ENCODE measurements at places on chromosomes 4 and X.

DNA sequence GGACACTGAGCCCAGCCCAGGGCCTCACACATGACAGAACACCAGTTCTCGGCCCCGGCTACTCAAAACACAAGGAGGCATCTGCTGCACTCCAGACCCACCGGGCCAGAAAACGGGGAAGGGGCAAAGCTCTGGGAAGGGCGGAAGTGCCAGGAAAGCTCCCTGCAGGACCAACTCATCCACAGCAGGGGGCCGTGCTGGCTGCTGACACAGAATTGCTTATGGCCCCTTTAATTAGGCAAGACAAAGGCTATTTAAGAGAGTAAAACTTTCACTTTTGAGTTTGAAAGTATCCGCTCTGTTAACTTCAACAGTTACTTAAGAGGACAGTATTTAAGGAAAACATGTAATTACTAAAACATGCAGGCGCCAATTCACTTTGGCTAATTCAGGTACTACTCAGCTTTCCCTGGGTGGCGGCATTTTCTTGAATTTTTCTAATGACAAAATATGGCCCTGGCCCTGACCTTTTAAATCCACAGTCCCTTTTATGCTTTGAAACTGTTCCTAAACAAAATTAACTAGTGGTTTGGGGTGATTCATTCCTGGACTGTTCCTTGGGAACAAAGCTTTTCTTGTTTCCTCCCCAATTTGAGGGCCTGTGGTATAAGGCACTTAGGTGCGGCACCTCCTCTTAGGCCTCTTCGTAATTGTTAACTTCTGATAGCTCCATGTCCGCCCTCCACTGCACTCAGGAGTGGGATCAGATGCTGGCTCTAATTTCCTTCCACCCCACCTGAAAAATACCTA is 40.4 kb downstream of the NSG1 start:
- no peak for DNase-seq

DNA sequence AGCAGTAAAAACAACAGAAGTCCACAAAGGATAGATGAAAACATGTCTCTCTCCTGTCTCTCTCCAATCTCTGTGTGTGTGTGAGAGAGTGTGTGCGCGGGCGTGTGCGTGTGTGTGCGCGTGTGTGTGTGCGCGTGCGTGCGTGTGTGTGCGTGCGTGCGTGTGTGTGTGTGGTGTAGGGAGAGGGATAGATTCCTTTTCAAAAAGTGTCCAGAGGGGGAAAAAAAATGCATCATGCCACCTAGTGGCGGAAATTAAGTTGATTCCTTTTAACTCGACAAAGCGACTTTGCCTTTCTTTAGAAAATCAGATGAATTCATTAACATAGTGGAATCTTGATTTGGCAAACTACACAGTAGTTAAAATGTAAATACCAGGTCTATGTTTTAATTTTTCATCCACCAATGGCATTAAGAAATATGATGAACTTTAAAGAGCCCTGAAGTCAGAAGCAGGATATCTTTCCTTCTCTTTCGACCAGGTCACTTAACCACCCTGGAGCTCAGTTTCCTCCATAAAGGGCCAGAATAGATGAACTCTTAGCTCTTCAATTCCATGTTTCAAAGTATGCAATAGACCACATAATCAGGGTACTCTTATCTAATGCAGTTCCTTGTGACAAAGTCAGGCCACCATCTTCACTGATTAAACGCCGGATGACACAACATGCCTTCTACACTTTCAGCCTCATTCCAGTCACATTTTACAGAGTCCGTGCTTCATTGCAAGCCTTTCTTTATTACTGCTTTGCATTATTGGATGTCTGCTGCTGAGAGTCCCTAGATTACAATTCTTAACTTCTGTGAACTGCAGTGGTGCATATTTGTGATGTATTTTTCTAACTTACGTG is 162.8 kb downstream of the FBXO8 start:
- DNase-seq = peak; percentile 45

DNA sequence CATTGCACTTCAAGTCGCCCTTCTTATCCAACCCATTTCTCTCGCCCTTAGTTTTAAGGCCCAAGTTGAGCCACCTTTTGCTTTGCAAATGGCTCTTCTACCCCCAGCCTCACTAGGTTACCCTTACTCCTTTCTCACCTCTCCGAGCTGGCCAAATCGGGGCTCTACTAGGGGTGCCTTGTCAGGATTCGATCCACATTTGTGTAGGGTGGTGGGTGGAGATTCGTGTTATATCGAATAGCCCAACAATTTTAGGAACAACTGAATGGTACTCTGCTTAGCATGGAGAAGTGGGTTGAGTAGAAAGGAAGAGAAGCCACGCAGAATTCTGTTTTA is 3.5 kb downstream of the SLIT2 start:
- no peak for DNase-seq

DNA sequence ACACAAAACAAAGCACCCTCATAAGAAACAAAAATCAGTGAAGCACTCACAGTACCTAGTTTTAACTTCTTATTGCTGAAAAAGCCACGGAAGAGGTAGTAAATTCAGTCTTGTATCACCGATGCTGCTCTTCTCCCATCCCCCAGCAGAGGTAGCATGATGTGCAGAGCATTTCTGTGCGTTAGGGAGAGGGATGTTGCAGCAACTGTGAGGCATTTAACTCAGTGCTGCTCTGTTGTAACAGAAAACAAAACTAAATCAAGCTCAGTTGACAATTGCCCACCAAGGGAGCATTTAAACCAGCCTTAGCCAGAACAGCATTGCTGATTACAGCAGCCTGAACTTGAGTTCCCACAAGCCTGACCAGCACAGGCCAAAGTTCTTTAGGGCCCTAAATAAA is 1279.7 kb upstream of the ADGRL3 start:
- no peak for DNase-seq

DNA sequence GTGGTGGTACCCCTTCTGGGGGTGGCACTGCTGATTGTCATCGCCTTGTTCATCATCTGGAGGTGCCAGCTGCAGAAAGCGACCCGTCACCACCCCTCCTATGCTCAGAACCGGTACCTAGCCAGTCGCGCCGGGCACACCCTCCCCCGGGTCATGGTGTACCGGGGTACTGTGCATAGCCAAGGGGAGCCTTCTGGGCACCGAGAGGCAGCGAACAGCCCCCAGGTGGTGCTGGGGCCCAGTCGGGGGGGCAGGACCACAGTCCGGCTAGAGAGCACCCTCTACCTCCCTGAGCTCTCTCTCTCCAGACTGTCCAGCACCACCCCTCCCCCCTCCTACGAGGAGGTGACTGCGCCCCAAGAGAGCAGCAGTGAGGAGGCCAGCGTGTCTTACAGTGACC is 5.3 kb downstream of the PRRG3 start:
- no peak for DNase-seq

GRCh38 chr4:150302553-150302952 is 224.3 kb downstream of the DCLK2 start:
- DNase-seq = no peak

- no peak for DNase-seq
Observed at GRCh38 chrX:26653050-26653449, 437.1 kb downstream of the MAGEB5 start.

- DNase-seq = no peak
Observed at GRCh38 chr4:68180849-68181526, 51.3 kb upstream of the TMPRSS11F start.

DNA sequence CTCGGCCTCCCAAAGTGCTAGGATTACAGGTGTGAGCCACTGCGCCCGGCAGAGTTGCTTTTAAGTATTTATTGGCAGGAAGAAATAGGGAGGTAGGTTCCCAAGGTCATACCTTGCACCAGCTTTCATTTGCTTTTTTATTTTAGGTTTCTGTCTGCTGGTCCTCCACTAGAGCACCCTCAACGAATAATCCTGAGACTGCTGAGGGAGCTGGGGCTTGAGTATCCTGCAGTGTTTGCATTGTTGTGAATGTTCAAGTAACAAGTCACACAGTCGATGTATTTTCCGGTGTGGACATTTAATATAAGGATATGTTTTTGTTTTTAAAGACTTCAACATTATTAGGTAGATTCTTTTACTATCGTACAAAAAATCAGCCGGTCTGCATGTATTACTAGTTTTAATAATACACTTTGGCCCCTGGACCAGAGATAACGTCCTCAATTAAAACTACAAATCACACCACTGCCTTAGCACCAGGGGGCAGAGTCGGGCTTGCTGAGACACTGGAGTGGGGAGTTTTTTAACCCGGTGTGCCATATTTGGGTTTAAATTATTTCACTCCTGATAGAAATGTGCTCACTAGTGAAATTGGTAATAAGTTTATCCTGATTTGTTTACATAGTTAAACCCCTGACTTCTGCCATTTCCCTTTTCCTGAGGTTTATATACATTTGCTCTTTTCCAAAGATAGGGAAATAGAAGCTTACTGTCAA is 11.6 kb downstream of the SMIM20 start:
- DNase-seq = peak; percentile 45

DNA sequence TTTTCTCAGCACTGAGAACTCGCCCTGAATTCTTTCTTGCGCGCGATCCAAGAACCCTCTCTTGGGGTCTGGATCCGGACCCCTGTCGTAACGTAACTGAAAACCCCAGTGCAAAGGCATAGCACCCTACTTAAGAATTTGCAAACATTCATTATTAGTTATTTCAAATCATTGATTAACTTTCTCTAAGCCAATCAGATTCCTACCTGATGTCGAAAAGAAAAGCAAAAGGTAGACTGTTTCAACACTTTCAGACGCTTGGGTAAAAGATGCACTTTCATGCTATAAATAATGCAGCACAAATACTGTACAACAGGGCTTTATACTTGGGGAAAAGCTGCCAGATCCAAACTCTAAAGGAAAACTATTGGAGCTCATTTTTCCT is 817 bp upstream of the WDR19 start:
- no peak for DNase-seq

DNA sequence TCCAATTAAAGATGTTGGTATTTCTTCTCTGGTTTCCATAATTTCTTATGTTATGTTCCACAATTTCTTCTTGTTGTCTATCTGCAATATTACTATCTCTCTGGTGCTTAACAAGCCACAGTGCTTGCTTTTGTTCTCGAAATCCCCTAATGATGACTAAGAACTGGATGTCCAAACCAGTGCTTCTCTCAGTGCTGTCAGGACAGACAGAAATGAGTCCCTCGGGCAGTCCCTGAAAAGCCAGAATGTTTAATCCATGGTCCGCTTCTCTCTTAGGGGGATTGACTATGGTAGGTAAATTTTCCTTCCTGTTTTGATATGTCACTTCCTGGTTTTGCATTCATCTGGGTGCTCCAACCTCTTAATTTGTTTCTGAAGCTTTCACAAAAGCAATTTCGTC is 321.6 kb upstream of the PCDH10 start:
- no peak for DNase-seq

DNA sequence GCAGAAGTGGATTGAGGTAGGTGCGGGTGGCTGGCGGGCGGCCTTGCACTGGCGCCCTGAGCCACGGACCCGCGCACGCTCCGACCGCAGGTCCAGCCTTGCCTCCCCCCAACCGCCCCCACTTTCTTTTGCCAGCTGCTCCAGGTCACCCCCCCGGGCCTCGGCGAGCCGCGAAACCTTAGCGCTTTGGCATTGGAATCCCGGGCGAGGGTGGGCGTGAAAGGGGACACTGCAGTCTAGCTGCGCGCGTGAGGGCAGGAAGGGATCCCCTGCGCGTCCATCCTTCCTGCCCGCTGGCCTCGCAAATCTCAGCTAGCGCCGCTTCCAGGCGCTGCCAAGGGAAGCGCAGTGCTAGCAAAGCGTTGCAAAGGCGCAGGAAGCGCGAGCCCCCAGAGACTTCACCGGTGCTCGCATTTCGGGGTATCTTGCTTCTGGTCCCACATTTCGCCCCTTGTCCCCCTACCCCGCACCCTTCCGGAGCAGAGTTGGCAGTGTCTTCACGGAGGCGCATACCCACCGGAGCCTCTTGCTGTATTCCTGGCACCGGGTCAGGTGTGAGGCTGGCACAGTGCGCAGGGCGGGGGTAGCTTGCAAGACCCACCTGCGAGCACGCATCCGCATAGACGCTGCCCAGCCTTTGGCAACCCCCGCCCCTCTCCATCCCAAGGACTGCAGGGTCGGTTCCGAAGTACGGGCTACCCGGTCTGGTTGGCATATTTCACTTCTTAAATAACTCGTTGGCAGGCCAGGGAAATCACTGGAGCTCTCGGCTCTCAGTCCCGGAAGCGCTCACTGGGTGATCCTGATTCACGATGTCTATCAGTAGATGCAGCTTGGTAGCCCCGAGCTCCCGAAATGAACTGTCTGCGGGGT is 104.4 kb downstream of the UCHL1 start:
- peak; percentile 67 for DNase-seq

DNA sequence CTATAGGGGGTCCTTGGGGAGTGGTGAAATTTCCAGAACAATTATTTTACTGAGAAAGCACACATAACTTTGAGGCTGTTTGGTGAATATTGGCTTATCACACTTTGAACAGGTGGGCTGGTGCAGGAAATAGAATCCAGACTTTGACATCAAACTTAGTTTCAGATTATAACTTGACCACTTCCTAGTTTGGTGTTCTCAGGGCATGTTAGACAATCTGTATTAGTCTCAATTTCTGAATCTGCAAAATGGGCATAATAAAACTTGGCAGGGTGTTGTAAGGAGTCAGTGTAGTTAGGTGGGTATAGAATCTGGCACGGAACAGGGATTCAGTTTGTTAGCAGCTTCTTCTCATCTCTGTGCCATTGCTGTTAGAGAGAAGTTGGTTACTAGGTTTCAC is 43.3 kb upstream of the MBNL3 start:
- no peak for DNase-seq

DNA sequence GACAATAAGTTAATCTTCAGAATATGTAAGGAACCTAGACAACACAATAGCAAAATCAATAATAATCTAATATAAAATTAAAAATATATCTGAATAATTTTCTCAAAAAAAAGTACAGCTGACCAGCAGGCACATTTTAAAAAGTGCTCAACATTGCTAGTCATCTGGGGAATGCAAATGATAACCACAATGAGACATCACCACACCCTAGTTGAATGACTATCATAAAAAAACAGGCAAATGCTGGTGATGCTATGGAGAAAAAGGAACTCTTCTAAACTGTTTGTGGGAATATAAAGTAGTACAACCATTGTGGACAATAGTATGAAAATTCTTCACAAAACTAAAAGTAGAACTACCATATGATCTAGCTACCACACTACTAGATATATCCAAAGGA is 956.9 kb upstream of the NDST4 start:
- no peak for DNase-seq

- DNase-seq = no peak
Observed at GRCh38 chr4:53844133-53844532, 220.3 kb downstream of the CHIC2 start.

- DNase-seq = no peak
Observed at GRCh38 chr4:42519803-42520417, 122.6 kb downstream of the SHISA3 start.
